ENCODE measurements at places on chromosomes 12 and 14.

DNA sequence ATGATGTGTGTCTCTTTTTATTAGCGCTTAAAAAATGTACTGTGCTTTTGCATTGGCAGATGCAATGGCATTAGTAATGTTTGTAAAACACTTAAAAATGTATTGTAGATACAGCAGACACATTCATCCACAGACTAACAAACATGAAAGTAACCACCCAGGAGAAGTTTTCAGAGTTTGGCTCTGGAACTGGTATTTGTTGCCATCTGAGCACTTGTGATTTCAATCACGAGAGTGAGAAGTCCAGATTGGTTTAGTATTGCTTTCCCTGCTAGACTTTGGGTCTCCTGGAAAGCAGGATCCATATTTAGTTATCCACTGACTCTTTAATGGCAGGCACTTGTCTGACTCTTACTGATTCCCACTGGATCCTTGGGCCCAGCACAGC lies 13.2 kb downstream of the RASSF8 start:
- DNase-seq = no peak

DNA sequence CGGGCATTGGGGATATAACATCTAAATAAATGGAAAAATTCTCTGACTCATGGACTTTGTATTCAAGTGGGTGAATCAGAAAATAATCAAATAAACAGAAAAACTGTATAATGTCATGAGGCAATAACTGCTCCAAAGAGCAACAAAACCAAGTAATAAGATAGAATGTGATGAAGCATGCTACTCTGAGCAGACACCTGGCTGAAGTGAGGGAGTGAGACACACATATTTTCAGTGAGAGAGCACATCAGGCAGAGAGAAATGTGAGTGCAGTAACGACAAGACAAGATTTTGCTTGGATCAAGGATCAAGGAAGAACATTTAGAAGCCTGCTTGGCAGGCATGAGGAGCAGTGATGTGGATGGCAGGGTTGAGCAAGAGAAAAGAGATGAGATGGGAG lies 75.8 kb upstream of the CCDC91 start:
- no peak for DNase-seq

- no peak for DNase-seq
Observed at GRCh38 chr12:131605304-131605829, 105.5 kb upstream of the SFSWAP start.

DNA sequence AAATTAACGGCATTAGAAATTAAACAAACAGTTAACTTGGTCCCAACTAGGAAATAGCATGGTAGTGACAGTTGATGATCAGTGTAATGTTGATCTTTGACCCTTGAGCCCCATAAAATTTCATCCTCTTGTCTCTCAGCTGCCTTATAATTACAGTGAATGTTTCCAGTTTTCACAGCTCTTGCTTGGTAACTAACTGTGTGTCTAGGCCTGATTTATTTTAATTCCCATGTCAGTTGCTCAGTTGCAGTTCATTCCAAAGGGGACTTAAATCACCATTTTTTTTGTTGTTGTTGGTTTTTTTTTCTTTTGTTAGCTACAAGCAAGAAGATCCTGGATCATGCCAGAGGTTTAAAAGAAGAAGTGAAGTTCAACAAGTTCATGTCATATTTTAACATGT lies 1883.7 kb upstream of the FLRT2 start:
- DNase-seq = no peak

GRCh38 chr14:59046746-59047145 lies 141.7 kb upstream of the DAAM1 start:
- no peak for DNase-seq

GRCh38 chr12:27183342-27183741 lies 60.7 kb upstream of the STK38L start:
- no peak for DNase-seq

DNA sequence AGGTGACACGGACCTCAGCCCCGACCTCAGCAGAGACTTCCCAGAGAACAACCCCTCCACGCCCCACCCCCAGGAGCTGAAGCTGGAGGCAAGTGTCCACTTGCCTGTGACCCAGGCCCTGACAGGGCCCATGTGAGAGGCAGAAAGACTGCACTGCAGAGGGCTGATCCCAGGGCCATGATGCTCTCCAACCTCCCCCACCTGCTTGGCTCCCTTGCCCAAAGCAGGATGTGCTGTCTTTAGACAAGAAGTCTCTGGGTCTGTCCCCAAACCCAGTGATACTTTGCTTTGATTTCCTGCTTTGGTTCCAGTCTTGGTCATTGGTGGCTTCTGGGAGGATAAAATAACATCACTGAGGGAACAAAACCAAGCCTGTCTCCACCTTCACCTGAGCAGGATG lies 59.4 kb downstream of the BCL11B start:
- peak; percentile 38 for DNase-seq

GRCh38 chr14:36604757-36605505 lies 22.5 kb upstream of the NKX2-8 start:
- DNase-seq = peak; percentile 64

DNA sequence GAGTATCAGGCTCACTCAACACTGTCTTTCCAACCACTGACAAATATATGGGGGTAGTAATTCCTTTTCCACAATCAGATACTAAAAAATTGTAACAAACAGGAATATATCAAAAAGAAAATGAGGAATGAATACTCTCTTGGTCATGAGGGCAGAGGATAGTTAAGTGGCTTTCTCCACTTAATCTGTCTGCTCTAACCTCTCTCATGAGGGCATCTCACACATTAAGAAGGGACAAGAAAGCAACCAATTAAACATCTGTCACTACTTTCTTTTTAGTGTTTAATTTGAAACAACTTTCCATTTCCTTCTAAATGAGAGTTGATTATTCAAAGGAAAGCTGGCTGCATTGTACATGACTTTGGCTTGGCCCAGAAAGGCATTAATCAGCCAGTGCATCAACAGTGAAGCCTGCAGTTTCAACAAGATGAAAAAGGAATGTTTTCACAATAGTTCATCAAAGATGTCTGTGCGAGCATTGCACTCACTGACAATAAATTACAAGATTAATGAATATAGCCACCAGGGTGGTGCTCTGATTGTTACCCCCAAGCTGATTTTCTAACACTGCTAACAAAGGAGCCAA lies 142.0 kb downstream of the SEC23A start:
- no peak for DNase-seq

DNA sequence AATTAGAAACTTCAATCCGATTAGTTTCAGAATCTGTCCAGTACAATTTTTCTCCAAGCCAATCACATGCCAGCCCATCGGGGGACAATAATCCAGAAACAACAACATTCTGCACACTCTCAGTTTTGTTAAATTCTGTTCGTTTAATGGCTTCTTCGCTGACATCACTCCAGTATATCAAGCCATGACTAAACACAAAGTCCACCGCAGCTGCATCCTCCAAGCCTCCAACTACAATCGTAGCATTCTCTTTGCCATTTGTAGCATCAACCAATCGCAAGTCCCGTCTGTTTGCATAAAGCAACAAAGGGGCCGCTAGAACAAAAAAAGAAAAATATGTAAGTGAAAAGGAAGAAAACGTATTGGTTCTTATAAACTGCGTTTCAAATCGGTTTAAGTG lies 22.5 kb downstream of the LRP6 start:
- DNase-seq = no peak

GRCh38 chr12:6979453-6979852 lies 8.7 kb downstream of the EMG1 start:
- no peak for DNase-seq

DNA sequence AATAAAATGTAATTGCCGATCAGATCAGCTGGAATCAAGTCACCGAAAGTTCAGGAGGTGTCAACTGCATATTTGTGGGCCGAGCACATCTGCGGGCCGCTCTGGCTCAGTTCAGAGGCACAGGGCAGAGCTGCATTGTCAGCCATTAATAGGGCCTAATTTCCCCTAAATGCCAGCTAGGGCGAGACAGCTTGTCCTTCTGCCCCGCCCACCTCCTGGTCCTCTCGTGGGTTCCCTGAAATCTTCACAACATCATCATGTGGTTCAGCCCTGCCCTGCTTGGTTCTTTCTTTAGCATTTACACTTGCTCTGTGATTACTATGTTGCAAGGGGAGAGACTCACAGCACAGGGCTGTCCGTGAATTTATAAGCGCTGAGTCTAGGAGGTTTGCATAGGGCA lies 148.9 kb downstream of the CHST11 start:
- DNase-seq = peak; percentile 16

DNA sequence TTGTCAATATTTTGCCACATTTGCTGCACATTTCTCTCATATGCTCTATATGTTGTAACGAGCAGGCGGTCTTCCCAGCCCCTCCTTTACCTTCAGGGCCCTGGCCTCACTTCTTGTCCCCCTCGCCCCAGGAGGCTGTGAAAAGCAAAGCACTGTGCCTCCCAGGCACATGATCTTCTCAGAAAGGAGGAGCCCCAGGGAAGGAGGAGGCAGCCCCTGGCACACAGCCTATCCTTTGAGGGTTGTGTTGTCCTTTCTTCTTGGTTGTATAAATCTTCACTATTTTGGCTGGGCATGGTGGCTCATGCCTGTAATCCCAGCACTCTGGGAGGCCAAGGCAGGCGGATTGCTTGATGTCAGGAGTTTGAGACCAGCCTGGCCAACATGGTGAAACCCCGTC lies 77.0 kb downstream of the PPP2R5C start:
- DNase-seq = no peak

DNA sequence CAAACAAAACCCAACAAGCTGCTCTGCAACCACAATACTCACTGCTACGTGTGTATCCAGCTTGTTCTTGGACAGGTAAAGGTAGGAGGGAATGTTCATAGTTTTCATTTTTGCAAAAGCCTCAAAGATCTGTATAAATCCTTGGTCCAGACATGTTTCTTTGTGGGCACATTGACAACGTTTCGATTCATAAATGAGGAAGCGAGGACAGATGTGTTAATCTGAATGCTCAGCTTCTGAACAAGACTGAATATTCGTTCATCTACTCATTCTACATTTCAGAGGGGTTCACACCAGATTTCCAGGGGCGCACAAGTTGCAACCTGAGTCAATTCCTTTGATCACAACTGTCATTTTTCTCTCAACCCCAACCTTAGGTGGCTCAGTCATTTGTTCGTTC lies 134.4 kb downstream of the LLPH start:
- no peak for DNase-seq

DNA sequence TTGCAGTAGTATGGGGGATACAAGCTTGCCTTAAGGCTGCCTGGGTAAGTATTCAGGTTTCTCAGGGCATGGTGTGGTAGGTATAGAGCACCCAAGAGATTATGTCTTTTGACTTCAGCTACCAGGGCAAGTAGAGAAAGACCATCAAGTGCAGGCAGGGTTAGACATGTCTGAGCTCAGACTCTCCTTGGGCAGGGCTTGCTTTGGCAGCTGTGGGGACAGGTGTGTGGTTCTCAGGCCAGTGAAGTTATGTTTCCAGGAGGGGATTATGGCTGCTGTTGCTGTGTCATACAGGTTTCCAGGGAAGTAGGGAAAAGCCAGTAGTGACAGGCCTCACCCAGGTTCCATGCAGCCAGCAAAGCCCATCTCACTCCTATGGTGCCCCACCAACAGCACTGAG lies 1040.4 kb downstream of the FLRT2 start:
- no peak for DNase-seq

Measured in activated CD4-positive, alpha-beta T cell treated with anti-CD3 and anti-CD28 coated beads, Interleukin-10, Interleukin-2, amounts not matched to agents 100 ng/mL and 50 ng/mL, durations not matched to agents 16 hours and 8 hours (primary cell).